T-helper 22 cell (primary cell): ENCODE measurements at places on chromosomes 7 and 10.

- peak; percentile 49 for DNase-seq
These were observed 293.3 kb upstream of the KLF14 start for GRCh38 chr7:131027287-131027773.

DNA sequence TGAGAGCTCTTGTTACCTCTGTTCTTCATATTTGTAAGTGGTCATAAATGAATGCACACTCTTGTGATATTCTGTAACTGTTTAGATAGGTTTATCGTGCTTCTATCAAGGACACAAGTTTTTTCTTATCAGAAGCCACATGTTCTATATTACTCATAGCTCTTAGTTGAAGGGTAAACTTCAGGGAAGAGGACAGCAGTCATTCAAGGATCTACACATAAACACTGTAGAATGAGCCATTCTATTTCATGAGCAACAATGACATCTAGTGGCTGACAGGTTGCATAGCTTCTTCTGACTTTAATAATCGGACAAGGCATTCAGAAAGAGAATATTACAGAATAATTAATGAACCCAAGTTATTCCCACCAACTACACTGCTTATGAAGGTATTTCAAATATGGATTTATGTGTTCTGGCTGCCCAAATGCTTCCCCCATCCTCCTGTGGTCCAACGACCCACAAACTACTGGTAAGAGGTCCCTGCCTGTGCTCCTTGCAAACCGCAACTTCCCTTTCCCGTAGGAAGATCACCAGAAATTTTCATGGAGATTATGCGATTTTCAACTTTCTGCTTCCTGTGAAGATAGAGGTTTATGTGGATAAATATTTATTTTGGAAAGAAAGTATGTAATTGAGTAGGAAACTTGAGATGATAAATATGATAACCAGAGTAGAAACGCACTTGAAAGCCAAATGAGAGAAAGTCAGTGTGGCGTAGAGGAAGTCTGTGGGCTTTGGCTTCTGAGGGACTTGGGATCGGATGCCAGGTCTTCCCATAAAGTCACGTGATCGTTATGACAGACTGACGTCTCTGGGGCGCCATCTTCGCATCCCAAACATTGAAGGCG lies 16.8 kb upstream of the ABCB5 start:
- DNase-seq = no peak

GRCh38 chr7:100547872-100548271 lies 8.9 kb downstream of the AGFG2 start:
- no peak for DNase-seq

DNA sequence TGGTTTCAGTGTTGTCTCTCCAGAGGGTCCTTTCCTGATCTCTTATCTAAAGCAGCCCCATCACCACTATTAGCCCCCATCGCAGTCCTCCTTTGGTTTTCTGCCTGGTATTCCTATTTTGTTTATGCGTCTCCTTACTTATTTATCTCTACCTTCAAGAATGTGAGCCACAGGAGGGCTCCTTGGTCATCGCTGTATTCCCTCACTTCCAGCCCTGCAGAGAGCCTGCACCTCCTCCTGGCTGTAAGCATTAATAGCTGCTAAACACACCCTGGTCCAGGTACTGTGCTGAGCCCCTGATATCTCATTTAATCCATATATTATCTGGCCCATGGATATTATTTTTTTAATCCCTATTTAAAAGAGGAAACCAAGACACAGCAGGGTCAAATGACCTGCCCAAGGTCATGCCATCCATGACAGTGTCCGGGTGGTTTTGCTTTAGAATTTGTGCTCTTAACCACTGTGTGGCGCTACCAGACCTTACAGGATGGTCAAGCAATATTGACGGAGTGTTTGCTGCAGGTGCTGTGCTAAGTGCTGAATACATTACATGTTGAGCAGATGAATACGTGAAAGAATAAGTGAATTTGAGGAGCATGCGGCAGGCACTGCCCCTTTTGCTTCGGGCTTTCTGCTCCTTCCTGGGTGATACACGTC lies 227.2 kb downstream of the ADAM12 start:
- DNase-seq = no peak

DNA sequence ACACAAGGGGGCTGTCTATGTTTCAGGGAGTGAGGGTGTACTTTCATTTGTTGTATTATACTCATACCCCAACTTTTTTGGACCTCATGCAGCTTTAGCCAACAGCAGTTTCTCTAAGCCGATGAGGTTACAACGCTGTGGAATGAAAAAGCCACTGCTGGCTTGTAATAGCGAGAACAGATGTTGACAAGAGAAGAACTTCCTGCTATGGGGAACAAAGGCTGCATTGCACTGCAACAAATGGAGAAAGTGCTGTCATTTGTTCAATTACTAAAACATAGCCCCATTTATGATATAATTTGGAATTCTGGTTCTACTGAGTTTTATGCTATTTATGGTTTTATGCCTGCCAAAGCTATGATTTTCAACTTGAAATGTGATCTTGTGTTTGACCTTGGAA lies 104.2 kb upstream of the TMEM72 start:
- DNase-seq = no peak

- DNase-seq = no peak
These were observed 22.6 kb downstream of the KCNMA1 start for GRCh38 chr10:77614778-77615625.

DNA sequence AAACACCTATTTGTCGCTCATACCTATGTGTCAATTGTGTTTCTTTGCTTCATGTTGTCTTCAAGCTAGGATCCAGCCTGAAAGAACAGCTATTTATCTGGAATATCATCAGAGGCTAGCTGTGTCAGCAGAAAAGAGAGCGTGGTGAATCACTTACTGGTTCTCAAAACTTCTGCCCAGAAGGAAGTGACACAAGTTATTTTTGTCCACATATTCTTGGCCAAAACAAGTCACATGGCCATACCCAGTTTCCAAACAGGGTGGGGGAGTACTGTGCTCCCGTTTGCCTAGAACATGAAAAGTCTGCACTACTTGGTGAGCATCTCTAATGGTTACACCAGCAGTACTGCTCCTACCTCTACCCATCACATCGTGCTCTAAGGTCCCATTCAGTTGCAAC lies 160.9 kb upstream of the CSTF2T start:
- no peak for DNase-seq

DNA sequence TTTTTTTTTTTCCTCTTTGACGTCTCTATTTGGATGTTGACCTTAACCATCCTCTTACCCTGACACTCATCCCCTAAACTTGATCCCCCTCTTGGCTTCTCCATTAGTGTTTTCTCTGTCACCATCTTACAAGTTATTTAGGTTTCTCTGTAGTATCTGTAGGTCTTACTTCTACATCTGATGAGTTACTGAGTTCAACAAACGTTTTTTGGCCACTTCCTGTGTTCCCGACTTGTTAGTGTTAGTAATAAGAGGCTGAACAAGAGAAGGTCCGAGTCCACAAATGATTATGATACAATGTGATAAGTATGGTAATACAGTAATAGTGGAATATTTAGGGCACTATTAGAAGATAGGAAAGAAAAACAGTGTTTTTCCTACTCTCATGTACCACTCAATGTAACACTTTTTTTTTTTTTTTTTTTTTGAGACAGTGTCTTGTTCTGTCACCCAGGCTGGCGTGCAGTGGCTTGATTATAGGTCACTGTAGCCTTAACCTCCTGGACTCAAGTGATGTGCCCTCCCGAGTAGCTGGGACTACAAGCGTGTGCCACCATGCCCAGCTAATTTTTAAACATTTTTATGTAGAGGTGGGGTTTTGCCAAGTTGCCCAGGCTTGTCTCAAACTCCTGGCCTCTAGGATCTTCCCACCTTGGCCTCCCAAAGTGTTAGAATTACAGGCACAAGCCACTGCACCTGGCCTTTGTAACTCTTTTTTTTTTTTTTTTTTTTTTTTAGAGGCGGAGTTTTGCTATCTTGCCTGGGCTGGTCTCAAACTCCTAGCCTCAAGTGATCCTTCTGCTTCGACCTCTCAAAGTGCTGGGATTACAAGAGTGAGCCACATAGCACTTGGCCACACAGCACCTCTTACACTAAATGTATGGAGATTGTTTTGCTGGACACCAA lies 12.5 kb downstream of the CCSER2 start:
- DNase-seq = no peak
